ENCODE measurements at places on chromosomes 5 and 9.

DNA sequence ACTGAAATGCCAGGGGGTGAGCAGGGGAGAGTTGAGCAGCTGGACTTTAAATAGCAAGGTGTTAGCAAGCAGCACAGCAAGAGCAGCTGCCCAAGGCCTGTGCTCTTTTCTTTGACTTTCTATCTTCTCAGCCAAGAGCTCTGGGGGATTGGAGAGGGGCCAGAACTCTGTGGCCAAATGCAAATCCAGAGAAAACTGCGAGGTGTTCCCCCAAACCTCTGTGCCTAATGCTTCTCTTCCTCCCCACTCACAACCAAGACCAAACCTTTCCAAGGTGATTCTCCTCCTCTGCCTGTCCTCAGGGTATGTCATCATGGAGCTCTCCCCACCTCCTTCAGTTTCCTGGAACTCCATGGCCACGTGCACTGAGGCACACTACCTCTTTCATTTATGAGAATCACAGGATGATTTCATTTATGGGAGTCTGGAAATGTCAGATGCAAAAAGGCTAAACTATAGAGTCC, 118.7 kb upstream of the WWC1 start:
- no peak for DNase-seq

DNA sequence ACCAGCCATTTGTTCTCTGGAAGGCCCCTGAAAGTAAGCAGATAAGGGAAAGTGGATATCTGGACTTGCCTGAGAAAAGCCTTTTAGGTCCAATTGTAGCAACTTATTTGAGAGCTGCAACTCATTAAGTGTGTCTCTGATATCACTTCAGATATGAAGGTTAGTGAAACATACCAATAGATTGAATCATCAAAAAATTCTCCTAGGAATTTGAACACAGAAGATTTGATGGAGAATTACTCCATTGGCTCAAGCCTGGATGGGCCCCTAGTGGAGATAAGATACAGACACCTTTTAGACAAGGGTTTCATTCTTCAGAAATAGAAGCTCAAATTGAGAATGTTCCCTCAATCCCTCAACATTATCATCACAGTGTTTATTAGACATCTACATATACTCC, 356.7 kb downstream of the NDUFS4 start:
- no peak for DNase-seq

DNA sequence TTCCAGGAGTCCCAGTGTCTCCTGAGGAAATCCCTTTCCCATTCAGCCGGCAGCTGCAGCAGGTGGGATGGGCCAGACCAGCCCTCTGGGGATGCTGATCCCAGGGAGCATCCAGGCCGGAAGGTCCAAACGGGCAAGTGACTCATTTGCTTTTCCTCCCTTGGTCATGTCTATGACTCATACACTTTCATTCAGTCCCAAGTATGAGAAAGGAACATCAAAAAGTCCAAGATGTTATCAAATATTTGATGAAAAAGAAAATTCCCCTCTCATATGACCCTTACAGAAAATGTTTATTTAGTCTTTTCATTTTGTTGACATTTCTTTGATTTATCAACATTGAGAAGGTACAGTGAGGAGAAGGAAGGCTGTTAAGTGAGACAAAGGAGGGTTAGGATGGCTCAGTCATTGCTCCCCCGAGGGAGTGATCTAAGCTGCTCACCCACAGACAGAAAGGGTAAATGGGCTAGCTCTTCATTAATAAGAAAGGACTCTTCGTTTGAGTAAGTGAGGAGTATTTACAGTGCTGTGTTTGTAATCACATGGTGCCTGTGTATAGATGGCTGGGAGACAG, 117.6 kb upstream of the ANKRD55 start:
- DNase-seq = peak; percentile 69

DNA sequence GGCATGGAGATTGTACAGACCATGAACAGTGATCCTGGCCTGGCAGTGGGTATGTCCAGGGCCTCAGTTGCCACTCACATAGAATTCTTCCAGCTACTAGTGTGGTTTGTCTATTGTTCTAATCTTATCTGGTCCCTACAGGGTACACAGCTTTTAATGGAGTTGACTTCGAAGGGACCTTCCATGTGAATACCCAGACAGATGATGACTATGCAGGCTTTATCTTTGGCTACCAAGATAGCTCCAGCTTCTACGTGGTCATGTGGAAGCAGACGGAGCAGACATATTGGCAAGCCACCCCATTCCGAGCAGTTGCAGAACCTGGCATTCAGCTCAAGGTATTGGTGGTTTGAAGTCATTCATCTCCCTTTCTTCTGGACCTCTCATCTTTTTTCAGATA, 43.8 kb downstream of the THBS4 start:
- DNase-seq = no peak

GRCh38 chr5:157266286-157267007, 524 bp downstream of the CYFIP2 start:
- DNase-seq = no peak

GRCh38 chr9:89278997-89279739, 31.8 kb upstream of the CKS2 start:
- peak; percentile 39 for DNase-seq

- DNase-seq = no peak
Measured at GRCh38 chr5:39657943-39658342, 233.2 kb upstream of the DAB2 start.

DNA sequence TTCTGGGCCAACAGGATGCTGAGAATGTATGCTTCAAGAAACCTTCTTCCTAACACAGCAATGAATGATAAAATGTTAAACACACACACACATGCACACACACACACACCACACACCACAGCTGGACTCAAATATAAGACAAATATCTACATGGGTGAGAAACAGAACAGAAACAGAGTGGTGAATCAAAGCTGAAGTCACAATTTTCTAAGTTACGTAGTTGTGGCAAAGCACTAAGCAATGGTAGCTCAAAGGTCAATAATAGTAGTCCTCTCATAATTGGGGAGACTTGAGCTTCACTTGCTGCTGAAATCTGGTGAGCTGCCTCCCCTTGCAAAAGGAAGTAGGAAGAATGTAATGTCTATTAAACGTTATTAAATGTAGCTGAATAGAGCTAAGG, 33.7 kb upstream of the ITGA1 start:
- no peak for DNase-seq

DNA sequence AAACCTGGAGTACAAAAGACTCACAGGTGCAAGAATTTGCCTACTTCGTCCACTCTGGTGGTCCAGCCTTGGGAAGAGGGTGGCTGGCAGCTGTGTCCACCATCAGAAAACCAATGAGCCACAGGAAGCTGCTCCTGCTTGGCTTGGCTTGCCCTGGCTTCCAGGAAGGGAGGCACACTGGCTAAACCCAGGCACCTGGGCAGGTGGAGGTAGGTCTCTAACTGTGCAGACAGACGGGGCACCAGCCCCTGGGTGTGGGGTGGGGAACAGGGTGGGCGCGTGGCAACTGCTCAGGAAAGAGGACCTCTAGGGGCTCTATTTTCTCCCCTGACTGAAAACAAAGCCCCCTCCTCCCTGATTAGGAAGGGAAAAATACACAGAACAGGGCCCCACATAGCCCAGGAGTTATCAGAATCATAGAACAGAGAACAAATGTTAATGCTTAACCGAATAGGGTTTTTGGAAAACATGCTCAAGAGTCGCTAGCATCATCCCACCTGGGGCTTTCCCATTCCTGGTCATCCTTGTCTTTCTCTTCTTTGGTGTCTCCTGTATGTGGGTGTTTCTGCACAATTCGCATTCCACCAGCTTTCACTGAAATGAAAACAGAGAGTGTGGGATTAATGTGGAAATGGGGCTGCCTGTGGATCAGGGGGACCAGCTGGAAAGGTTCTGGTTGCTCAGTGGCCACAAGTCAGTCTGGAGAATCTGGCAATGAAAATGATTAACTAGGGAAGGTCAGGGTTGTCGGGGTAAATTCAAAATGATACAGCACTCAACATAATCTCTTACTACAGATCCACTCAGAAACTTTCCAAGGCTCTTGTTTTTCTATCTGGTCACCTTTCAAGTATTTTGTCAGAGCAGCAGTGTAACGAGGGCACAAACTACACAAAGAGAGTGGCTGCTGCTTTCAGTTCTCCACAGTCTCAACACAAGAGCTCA, 13.1 kb downstream of the DAP start:
- no peak for DNase-seq

DNA sequence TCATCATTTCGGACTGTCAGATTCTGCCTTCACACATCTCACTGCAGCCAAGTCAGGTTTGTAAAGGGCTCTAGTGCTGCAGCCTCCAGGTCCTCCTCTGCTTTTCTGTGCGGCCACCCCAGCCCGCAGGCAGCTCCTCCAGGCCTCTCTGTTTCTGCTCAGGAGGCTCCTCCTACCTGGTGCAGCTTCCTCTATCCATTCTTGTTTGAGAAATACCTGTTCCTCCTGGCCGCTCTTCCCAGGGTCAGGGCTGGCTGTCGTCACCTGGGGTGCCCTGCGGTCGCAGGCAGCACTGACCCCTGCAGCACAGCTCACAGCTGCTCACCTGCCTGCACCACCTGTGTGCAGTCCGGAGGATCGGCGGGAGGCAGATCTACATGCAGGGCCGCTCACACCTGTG, 387.7 kb upstream of the IRX4 start:
- DNase-seq = no peak

DNA sequence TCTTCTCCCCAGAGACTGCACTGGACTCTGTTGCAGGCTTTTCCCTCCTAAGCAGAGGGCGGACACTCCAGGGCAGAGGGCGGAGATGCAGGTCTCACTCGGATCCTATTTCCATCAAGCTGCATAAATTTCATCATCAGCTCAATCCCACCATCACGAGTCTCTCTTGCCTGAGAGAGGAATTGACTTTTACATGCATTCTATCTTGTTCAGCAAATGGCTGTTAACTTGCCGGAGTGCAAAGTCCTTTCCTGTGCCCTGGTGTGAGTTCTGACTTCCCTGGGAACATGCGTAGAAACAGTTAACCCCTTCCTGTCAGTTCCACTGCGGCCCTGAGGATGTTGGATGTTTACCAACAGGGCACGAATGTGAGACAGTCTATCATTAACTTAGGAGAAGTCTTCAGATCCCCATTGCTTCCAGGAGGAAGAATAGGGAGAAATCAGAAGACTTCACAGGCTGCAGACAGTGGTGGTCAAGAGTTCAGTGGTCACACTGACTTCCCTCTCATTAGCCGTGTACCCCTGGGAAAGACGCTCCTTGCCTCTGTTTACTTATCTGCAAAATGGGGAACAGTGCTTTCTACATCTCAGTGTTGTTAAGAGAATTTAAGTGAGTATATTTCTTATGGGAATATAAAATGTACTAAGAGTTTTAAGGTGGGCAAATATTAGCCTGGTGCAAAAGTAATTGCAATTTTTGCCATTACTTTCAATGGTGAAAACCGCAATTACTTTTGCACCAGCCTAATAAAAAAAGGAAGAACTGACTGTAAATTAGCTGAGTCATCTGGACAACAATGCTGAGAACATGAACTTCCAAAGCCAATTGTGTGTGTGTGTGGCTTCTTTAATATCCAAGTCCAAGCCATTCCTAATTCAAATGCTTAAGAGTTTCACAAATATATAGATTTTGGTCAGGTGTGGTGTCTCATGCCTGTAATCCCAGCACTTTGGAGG, 248.0 kb downstream of the DRD1 start:
- no peak for DNase-seq

GRCh38 chr5:10118150-10118549, 131.5 kb downstream of the ATPSCKMT start:
- no peak for DNase-seq

DNA sequence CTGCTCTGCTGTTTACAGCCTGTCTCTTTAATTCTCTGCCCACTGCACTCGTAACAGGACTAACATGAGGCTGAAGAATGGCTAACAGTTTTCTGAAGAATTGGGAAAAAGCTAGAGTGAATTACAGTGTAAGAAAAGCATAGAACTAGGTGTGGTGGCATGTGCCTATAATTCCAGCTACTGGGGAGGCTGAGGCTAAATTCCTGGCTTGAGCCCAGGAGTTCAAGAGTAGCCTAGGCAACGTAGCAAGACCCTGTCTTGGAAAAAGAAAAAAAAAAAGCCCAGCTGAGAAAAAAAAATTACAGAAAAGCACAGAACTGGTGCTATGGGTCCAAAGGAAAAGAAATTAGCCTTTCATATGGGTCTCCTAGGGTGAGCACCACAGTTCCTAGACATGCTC, 13.9 kb upstream of the UHRF2 start:
- DNase-seq = no peak

DNA sequence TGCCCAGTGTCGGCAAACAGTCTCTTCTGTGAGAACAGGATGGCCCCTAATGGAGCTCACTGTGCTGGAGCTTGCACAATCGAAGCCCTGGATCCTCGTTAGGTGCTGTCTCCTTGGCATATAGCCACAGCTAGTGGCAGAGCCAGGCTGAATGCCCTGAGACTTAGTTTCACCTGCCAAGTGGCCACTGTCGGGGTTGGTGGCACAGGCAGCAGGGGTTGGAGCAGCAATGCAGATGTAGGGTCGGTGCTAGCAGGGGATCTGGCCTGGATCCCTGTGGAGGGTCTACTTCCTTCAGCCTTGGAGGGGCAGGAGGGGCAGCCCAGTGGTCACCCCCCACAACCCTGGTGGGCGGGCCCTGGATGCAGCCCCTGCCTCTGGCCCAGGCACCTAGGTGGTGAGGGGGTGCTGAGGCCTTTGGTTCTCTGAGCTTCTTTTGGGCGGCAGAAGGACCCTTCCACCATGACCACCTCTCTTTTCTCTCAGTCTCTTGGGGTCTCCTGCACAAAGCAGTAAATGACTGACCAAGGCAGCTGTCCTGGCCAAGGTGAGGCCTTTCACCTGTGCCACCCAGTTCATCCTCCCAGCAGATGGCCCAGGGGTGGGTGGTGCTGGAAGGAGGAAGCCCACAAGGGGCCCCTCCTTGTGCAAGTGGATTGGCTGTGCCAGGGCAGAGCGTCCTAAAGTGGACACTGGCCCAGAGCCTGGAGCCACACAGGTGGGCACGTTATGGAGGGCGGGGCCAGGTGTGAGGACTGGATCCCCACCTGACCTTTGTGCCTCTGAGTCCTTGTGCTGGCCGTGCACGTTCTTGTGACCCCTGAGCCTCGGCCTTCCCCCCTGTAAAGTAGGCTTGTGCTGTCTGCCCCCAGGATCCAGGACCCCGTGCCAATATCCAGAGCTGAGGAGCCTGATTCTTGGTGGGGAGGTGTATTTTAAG, 44.8 kb downstream of the PHF2 start:
- no peak for DNase-seq

DNA sequence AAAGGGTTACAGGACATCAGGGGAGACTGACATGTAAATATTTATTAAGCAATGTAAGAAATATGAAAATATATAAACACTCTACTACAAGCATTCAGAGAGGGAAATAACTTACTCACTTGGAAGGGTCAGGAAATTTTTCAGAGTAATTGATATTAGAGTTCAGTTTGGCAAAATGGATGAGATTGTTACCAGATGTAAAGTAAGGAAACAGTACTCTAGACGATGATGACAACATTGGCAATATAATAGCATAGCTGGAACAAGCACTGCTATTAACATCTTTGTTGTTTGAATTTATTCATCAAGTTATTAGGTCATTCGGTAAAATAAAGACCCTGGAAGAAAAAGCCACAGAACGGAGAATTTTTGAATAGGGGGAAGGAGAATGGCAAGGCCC, 49.1 kb downstream of the GNA14 start:
- DNase-seq = no peak

- no peak for DNase-seq
Measured at GRCh38 chr9:124163760-124164255, 93.9 kb upstream of the NEK6 start.

Measured in smooth muscle cell of the brain vasculature (primary cell).